Pulmonary artery endothelial cell (primary cell): ENCODE measurements at places on chromosomes 11 and 22.
A peak's percentile ranks its signal among the peaks of the same experiment; 100 is the strongest.

DNA sequence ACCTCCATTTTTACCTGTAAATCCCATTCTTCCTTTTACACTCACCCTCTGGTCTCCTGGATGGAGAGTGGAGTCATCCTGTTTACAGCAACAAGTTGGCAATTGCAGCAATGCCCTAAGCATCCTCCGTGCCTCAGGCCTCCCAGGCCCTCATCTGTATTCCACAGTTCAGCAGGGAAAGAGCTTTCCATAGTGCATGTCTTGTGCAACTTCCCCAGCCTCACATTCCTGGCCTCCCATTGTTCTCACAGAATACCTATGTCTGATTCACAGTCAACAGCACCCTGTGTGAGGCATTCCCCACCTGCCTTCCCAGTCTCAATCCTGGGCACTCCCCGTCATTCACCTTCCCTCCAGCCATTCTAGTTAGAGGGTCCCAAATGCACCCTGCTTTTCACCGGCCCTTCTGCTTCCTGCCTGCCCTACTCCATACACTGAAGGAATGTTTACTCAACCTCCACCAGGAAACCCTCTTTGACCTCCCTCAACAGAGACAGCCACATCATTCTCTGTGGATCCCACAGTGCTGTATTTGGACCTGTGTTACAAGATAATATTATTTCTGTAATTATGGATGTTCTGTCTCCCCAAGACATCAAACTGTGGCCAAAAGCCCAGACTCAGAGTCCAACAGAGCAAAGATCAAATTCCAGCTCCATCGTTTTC is 405.7 kb downstream of the BUD13 start:
- peak; percentile 79 for DNase-seq

DNA sequence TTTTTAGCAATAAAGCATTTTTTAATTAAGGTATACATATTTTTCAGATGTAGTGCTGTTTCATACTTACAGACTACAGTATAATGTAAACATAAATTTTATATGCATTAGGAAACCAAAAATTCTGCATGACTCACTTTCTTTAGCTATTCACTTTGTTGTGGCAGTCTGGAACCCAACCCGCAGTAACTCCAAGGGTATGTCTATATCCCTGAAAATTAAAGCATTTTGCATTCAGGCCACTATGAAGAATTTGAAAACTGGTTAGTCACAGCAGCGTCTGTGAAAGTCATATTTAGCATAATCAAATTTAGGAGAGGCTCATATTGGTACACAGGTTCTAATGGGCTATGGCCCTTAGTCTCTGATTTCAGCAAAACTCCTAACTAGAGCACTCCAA is 46.8 kb downstream of the BBOX1 start:
- no peak for DNase-seq

DNA sequence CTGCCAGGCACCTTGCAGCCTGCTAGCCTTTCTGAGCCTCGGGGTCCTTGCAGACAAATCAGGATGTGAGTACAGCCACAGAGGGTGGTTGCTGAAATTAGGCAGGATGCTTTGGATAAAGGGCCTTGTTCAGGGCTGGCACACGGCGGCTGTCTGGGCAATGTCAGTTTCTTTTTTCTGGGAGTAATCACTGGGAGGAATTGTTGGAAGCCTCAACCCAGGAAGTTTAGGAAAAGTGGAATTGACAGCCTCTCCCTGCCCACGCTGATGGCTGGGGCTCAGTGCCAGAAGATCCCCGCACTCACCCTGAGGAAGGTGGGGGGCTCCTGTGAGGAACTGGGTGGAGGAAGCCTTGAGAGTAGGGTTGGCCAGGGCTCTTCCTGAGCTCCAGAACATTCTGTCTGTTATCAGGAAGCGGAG is 37.4 kb downstream of the CD82 start:
- DNase-seq: no peak

DNA sequence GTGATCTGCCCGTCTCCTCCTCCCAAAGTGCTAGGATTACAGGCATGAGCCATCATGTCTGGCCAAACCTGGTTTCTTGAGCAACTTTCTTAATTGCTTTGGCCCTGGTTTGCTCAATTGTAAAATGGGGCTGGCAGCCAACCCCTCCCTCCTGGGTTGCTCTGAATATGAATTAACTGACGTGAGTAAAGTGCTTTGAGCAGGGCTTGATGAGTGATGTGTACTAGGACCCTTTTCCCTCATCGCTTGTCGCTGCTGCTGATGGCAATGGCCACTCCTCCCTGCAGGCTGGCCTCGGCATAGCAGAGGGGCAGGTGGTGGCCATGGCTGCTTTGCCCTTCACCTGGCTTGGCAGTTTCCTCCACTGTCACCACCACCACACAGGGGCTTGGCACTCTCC is 41.5 kb downstream of the RNF141 start:
- no peak for DNase-seq

DNA sequence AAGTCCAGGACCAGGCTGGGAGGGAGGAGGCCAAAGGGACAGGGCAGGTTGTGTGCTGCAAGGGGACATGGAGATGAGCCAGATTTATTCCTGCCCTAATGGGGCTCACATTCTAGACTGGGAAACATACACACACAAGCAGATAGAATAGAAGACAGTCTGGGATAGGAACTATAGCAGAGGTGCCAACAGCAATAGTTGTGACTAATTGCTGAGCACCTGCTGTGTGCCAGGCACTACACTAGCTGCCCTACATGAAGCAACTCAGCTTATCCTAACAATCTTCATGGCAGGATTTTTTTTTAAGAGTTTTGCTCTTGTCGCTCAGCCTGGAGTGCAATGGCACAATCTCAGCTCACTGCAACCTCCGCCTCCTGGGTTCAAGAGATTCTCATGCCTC is 11.4 kb downstream of the MOGAT2 start:
- DNase-seq: no peak

- no peak for DNase-seq
These were observed 428 bp downstream of the SCN3B start for GRCh38 chr11:123653827-123654565.

GRCh38 chr22:42691440-42691839 is 29.2 kb downstream of the A4GALT start:
- no peak for DNase-seq

DNA sequence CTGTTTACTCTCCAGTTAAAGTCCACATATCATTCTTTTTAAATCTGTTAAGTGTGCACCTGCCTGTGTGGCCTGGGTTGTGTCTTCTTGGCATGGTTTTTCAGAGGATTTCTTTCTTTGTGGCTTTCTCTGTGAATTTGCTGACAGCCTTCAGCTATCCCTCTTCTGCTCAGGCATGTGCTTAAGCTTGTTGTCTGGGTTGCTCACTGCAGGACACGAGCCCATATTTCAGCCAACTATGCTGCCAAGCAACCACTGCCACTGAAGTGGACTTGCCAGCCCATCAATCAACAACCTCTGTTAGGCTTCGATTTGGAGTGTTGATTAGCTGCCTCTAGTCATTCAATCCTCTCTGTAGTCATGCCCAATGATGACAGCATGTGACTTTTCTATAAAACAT is 18.4 kb downstream of the OR51I2 start:
- DNase-seq: no peak

DNA sequence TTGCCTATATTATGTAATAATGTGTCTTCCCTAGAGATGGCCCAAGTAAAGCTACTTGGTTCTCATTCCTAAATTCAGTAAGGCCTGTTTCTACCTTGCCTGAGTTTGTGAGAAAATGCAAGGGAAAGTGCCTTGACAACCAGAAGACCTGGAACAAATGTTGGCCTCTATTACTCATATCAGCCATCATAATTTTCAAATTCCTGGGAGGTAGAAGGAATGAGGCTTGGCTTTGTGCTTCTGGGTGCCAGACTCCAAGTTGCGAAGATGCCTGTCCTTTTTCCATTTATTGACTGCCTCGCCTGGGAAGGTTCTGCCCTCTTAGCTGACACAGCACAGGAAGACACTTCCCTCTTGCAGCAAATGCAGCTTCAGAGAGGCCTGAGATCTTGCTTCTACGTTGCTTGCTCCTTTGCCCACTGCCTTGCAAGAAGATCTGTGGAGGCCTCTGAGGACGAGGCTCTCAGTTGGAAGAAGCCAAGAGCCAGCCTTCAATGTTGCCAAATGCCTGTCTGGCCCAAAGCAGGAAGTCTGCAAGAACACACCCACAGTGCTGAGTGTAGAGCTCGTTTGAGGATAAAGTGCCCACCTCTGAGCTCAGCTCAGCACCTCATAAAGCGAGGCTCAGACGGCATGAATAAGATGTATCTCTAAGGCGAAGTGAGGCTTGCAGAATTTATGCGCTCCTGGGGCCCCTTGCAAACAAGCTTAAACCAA is 120.1 kb downstream of the GALNT18 start:
- DNase-seq: no peak

DNA sequence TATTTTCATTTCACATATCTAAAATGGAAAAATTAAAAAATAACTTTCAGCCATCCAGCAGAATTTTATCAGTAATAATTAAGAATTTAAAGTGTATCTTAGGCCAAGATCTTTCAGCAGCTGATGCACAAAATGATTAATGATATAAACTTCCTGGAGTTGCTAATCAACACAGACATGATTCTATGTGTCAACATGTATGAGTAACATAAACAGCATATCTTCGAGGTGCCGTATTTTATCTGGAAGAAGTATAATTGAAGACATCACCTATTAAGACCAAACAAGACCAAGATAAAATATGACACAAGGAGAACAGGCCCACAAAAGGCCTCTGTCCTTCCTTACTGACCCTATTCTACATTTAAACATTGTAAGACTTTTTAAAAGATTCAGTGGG is 45.2 kb downstream of the SLC5A12 start:
- no peak for DNase-seq
